ENCODE measurements at places on chromosomes 5 and 9.
A peak's percentile ranks its signal among the peaks of the same experiment; 100 is the strongest.

GRCh38 chr9:96484521-96484931 lies 34.6 kb downstream of the HABP4 start:
- DNase-seq = no peak

- no peak for DNase-seq
Observed at GRCh38 chr9:37243588-37244345, 123.4 kb downstream of the ZCCHC7 start.

DNA sequence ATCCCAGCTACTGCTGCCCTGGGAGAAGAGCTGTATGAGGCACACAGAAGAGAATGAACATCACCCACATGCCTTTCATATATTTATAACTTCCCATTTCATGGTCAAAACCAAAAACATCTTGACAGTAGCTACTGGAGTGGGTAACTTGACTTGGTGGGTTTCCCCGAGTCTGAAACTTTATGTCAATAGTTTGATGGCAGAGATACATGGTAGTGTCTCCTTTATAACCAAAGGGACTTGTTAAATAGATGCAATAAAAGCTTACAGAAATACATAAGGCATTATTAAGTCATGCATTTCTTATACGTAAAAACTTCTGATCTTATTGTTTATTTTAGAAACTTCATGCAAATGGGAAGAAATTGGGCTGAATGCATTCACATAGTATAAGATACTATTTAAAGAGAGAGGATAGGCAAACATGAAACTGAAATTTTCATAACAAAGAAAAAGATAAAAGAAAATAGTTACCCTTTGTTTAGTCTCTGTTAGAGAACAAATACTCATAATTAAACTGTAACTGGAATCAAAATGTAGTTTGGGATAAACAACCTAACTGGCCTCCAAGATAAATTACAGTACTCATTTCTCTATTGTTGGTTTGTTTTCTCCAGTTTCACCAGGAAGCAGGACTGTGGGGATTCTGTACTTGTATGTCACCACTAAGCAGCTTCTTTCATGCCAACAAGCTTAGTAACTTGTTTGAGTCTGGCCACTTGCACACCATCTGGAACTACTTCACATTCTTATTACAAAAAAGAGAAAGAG lies 459.3 kb upstream of the MEF2C start:
- peak; percentile 15 for DNase-seq

DNA sequence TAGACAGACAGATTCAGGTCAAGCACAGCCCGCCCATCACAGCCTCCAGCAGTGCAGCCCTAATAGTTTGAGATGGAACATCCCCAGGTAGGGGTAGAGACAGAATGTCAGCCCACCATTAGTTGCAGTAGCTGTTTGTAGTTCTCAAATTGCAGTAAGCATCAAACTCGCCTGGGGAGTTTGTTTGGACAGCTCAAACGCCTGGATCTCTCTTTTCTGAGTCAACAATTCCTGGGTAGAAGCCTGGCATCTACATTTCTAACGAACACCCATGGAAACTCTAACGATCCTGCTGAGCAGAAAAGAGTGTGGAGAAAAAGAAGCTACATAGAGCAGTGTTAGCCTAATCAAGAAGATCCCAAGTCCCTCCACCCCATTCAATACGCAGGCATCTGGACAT lies 59.4 kb downstream of the ADAMTS16 start:
- DNase-seq = no peak

DNA sequence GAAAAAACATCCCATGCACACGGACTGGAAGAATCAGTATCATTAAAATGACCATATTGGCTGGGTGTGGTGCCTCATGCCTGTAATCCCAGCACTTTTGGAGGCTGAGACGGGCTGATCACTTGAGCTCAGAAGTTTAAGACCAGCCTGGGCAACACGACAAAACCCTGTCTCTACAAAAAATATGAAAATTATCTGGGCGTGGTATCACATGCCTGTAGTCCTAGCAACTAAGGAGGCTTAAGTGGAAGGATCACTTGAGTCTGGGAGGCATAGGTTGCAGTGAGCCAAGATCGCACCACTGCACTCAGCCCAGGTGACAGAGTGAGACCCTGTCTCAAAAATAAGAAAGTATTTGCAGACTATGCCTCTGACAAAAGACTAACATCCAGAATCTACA lies 68.4 kb downstream of the TTC39B start:
- DNase-seq = no peak

DNA sequence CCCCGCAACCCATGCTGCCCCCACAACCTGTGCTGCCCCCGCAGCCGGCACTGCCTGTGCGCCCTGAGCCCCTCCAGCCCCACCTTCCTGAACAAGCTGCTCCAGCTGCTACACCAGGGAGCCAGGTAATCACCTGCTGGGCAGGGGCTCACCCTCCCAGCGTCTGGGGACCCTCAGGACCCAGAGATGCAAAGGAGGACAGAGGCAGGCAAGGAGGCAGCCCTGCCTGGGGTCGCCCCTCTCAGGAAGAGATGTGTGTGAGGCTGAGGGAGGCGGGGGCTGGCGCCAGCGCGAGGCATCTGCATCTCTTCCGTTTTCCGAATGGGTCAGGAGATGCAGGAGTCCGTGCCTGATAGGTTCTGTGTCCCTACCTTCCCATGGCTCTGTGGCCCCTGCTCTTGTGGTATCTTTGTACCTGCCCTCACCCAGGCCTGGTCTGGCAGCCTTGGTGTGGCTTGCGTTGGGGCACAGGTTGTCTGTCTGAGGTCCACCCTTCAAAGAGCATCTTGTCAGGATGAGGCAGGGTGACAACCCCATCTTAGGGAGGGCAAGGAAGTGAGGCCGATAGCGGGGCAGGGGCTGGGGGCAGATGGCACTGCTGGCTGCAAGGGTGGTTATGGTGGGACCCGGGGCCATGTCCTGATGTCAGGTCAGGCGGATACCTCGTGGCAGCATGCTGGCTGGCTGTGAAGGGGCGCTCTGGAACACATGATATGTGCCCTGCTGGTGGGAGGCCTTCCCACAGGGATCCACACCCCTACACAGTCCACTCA lies 75.7 kb downstream of the WNK2 start:
- DNase-seq = no peak

DNA sequence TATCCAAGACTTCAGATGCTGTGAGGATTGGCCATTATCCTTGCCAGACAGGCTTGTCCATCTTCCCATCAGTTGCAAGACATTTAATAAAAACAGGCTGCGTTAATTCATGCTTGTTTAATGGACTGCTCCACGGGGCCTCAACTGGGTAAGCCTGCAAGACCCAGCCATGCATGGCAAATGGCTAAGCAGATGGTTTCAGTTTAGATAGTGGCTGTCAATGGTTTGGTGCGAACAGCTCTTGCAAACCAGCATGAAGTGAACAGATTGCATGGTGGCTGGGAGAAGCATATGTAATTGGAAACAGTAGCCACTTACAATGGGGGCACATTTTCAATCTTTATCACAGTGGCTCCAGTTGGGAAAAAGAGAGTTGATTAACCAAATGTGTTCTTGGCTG lies 628.2 kb upstream of the KLF4 start:
- DNase-seq = no peak

- DNase-seq = no peak
Observed at GRCh38 chr5:17277907-17278306, 60.5 kb downstream of the BASP1 start.

All from foreskin melanocyte (primary cell).